ENCODE measurements at places on chromosomes 6 and 20.

- no peak for DNase-seq
Observed at GRCh38 chr20:50668798-50669197, 22.5 kb downstream of the RIPOR3 start.

DNA sequence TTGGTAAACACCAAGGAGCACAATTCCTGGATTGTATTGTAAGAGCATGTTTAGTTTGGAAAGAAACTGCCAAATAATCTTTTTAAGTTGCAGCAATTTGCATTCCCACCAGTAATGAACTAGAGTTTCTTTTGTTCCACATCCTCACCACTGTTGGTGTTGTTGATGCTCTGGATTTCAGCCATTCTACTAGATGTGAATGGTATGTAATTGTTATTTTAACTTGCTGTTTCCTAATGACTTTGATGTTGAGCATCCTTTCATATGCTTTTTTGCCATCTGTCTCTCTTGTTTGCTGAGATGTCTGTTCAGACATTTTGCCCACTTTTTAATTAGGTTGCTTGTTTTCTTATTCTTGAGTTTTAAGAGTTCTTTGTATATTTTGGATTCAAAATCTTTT is 1654.1 kb downstream of the GRIK2 start:
- no peak for DNase-seq

GRCh38 chr20:19621072-19621471 is 137.0 kb upstream of the RIN2 start:
- no peak for DNase-seq

DNA sequence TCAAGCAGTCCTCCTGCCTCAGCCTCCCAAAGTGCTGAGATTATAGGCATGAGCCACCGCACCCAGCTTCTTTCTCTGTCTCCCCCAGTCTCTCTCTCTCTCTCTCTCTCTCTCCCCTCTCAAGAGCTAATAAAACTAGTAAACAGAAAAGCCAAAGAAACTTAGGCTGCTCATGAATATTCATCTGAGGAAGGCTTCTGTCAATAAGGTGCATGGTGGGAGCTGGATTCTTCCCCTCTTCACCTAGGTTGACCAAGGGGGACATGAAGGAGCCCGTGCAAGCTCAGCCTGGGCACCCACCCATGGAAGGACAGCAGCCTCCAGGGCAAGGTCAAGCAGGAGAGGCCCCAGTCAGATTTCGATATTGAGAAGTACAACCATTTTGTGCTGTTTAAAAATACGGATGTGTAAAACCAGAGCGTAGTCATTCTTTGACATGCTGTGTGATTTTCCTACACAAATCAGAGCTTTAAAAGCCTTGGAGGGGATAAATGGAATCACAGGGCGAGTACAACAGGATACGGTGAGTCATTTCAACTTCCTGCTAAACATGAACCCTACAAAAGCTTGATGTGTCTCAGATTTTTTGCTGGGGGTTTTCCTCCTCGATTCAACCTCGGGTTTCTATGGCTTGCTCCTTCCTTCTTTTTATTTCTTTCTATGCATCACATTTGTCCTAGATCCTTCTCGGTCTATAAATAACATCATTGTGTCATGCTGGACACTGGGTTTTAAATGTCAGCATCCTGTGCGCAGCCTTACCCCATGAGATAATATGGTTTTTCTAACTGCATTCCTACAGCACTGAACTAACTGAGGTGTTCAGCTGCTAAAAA is 368.9 kb upstream of the JARID2 start:
- DNase-seq, result no peak

- DNase-seq, result no peak
Observed at GRCh38 chr20:2276015-2276414, 19.8 kb upstream of the TGM3 start.

GRCh38 chr6:147384029-147384428 is 124.5 kb upstream of the SAMD5 start:
- DNase-seq, result no peak

GRCh38 chr6:71292001-71292400 is 3.4 kb downstream of the OGFRL1 start:
- no peak for DNase-seq

- DNase-seq, result no peak
Observed at GRCh38 chr6:10420546-10421157, 5.8 kb upstream of the TFAP2A start.

DNA sequence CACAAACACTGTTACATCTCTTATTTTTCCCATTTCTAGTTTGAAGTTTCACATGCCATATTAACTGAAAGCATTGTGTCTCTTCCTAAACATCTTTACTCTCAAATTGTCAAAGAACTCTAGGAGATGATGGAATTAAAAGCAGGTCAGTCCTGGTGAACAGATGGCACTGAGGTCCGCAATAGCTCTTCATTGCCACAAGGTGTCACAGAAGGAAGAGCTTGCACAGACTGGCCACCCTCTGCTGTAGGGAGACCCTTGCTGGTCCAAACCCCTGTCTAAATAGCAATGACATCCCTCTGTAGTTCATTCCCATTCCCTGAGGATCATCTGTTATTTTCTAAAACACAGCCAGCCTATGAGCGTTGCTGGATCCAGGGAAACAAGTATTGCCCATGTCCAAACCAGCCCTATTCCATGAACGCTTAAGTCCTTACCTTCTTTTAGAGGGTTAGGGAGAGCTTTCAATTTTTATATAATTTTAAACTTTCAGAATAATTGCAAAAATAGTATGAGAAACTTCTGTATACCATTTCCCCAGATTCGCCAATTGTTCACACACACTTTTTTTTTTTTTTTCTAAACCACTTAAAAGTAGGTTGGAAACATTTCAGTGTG is 10.1 kb upstream of the HDAC2 start:
- no peak for DNase-seq

DNA sequence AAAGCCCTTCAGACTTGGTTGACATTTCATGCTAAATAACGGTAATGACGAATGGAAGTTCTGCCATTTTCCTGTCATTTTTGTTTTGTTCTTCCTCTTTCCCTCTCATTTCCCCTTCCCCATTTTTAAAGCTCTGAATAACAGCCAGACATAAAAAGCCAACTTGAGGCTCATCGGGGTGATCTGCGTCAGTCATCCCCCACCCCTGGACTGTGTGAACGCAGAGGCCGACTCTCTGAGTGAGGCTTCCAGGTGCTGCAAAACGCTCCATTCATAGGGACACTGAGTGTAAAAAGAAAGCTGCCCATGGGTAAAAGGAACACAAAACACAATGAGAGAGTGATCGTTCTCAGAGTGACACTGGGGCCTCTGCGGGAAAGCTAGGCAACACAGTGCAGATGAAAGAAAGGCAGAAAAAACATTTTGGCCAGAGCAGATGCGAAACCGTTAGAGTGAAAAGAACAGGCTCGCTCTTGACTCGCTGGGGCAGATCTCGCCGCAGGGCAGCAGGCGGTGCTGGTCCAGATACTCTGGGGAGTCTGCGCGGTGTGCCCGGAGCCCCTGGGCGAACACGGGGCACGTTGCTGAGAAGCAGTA is 684.8 kb downstream of the QKI start:
- no peak for DNase-seq

DNA sequence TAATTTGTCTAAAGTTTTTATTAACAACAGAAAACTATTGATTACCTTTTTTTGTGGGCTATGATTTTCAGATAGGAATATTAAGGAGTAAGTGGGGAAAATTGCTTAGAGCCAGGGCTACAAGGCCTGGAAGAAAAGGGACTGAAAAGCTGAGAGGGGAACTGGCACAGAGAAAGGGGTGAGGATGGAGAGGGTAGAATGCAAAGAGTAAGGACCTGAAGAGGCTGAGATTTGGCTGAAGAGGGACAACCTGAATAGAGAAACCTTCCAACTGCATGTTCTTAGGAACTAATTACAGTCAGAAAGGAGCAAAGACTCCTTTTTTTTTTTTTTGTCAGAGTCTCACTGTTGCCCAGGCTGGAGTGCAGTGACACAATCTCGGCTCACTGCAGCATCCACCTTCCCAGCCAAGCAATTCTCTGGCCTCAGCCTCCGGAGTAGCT is 16.7 kb downstream of the BTN2A1 start:
- no peak for DNase-seq

- no peak for DNase-seq
Observed at GRCh38 chr20:50762045-50762422, 30.7 kb downstream of the PARD6B start.

DNA sequence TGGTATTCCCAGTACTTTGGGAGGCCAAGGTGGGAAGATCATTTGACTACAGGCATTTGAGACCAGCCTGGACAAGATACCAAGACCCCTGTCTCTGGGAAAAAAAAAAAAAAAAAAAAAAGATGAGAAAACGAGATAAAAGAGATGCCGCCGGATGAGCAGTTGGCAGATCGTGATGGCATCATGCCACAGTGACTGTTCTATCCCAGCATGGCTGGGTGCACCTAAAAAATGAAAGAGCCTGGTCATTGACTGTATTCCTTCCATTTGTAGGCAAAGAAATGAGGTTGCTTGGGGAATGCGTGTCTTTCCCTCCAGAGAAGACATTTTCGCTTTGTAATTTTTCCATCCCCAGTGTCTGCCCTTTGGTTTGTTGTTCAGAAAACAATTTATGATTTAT is 12.9 kb downstream of the AKAP12 start:
- no peak for DNase-seq

GRCh38 chr20:57106030-57106682 is 160.3 kb downstream of the BMP7 start:
- DNase-seq, result no peak

All from stimulated activated CD8-positive, alpha-beta memory T cell treated with anti-CD3 and anti-CD28 coated beads, Interleukin-4, amount 100 ng/mL, for 4 hours (primary cell).